HCT116 (cell line): ENCODE measurements at places on chromosomes 5 and 9. TPM values are rescaled to one million over a fixed set of nuclear protein-coding genes. Genes with fewer than 3 reads are reported as not detected.
A peak's percentile ranks its signal among the peaks of the same experiment; 100 is the strongest.

The ADGRD2 gene
- total RNA-seq = not detected

The DDX4 gene
- not detected for total RNA-seq

The ANKRD34B gene
- not detected for total RNA-seq

The FAM221B gene
- total RNA-seq = not detected

The F2RL1 gene
- 119 TPM for total RNA-seq

The SCGB3A2 gene
- not detected for total RNA-seq

The SMARCA2 gene
- 14.7 TPM for total RNA-seq

The PCDH12 gene
- 0.02 TPM for total RNA-seq

The CNTNAP3B gene
- total RNA-seq = 24.3 TPM

GRCh38 chr9:3809724-3810123 lies 283.9 kb upstream of the RFX3 start:
- peaks cover 8% of the 10 kb centered on the region for H3K4me1 ChIP-seq
- DNase-seq = peak; percentile 22
- H3K27me3 ChIP-seq = no peaks in the 10 kb centered on the region

- H3K36me3 ChIP-seq = no peaks in the 10 kb centered on the region
- H3K27ac ChIP-seq = no peak overlapping the region
- DNase-seq = no peak
- H3K27me3 ChIP-seq = peaks cover 37% of the 10 kb centered on the region
Measured at GRCh38 chr9:18971404-18971803, 61.6 kb downstream of the SAXO1 start.

- H3K36me3 ChIP-seq = no peaks in the 10 kb centered on the region
- H3K4me3 ChIP-seq = no peak overlapping the region
- H3K27me3 ChIP-seq = no peaks in the 10 kb centered on the region
- H3K27ac ChIP-seq = no peak overlapping the region
- DNase-seq = no peak
Measured at GRCh38 chr5:151151793-151152192, 5.8 kb downstream of the ANXA6 start.

- peaks cover 13% of the 10 kb centered on the region for H3K4me1 ChIP-seq
- no peaks in the 10 kb centered on the region for H3K27me3 ChIP-seq
- no peak for DNase-seq
Measured at GRCh38 chr5:127962491-127962890, 121.1 kb upstream of the SLC12A2 start.

GRCh38 chr5:61802456-61802855 lies 470.4 kb downstream of the ZSWIM6 start:
- no peak overlapping the region for H3K4me3 ChIP-seq
- peaks cover 10% of the 10 kb centered on the region for H3K4me1 ChIP-seq
- H3K36me3 ChIP-seq = no peaks in the 10 kb centered on the region
- no peak for DNase-seq
- H3K27ac ChIP-seq = no peak overlapping the region
- H3K27me3 ChIP-seq = peaks cover 36% of the 10 kb centered on the region; the same call in 1 of the 2 replicates

DNA sequence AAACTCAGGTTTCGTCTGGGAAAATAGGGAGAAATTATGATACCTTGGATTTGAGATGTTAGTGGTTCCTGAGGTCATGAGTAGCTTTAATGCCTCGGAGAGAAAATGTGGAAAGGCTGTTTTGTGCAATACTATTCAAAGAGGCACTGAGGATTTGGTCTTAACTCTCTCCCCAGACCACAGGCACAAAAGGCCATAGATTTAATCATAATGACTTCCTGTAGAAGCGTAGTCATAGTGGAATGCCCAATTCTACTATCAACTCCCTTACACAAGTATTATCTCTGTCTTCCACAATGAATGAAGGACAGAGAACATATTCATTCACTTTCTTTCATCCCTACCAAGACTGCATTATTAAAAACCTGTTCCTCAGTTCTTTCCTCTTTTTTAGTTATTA lies 153.0 kb upstream of the FTMT start:
- DNase-seq = no peak
- H3K27me3 ChIP-seq = no peaks in the 10 kb centered on the region
- no peak overlapping the region for H3K4me3 ChIP-seq
- no peaks in the 10 kb centered on the region for H3K36me3 ChIP-seq
- H3K4me1 ChIP-seq = no peaks in the 10 kb centered on the region
- H3K27ac ChIP-seq = no peak overlapping the region

GRCh38 chr5:129173771-129174170 lies 79.2 kb downstream of the ISOC1 start:
- H3K4me1 ChIP-seq = no peaks in the 10 kb centered on the region
- DNase-seq = no peak
- no peak overlapping the region for H3K4me3 ChIP-seq
- H3K36me3 ChIP-seq = no peaks in the 10 kb centered on the region
- H3K27ac ChIP-seq = no peak overlapping the region

DNA sequence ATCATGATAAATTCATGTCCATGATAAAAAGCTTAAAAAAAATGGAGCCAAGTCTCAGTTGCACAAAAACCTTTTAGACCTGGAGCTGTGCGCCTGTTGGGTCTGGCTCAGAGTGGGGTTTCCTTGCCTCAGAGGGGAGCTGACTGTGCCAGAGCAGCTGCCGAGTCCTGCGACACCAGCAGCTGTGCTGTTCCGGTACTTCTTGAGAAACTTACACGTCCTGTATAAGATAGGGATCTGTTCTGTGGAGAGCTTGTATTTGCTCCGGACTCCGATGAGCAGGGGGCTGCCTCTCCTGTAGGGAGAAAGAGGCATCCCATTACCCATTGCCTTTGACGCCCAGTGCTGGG lies 28.6 kb downstream of the GFPT2 start:
- H3K36me3 ChIP-seq = peaks cover 5% of the 10 kb centered on the region; the same call in 1 of the 2 replicates
- H3K4me3 ChIP-seq = no peak overlapping the region
- no peak overlapping the region for H3K27ac ChIP-seq
- H3K27me3 ChIP-seq = no peaks in the 10 kb centered on the region

DNA sequence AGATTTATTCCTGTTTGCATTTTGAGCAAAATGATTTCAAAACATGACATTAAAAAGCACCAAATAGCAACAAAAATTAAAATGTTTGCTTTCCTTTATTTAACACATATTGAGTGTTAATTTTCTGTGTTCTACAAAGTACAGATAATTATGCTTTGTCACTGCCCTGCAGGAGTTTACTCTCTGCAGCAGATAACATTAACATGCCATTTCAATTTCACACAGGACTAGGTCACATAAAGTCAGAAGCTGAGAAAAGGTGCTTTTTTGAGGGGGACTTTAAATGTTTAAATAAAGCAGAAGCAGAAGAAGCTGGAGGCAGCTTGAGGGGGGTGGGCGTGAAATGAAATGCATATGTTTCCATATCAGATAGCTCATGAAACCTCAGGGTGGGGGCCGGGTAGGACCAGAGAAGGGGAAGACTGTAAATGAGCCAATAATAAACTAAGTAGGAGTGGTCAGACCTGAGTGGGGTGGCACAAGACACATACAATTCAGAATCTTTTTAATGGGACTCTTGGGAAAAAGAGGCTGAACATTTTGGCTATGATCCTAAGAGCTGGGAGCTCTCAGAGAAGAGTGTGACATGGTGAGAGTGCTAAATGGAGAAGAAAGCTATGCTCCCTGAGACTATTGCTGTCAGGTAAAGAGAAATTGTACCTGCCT lies 387.5 kb downstream of the FAM170A start:
- no peaks in the 10 kb centered on the region for H3K27me3 ChIP-seq
- H3K27ac ChIP-seq = no peak overlapping the region
- no peaks in the 10 kb centered on the region for H3K36me3 ChIP-seq
- no peak overlapping the region for H3K4me3 ChIP-seq
- DNase-seq = no peak
- no peaks in the 10 kb centered on the region for H3K4me1 ChIP-seq

DNA sequence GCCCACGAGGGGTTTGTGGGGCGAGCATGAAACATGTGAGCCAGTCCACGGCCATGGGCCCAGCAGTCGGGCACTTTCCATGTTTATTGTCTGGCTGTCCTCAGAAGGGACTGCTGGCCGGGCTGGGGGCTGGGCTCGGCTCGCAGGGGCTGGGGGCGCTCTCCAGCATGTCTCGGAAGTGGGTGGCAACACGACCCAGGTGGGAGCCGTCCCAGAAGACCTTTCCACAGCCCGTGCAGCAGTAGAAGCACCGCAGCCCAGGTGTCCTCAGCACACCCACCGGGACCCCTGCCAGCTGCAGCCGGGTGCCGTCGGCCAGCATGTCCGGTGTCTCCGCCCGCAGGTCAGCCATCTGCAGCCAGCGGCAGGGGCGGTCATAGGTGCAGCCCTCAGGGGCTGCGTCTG lies 4.8 kb upstream of the NRARP start:
- no peak for DNase-seq
- H3K4me1 ChIP-seq = peaks cover 22% of the 10 kb centered on the region
- no peaks in the 10 kb centered on the region for H3K36me3 ChIP-seq
- no peaks in the 10 kb centered on the region for H3K27me3 ChIP-seq
- H3K4me3 ChIP-seq = no peak overlapping the region
- H3K27ac ChIP-seq = no peak overlapping the region

GRCh38 chr9:90340421-90340820 lies 302.2 kb downstream of the DIRAS2 start:
- no peak overlapping the region for H3K4me3 ChIP-seq
- H3K4me1 ChIP-seq = no peaks in the 10 kb centered on the region
- DNase-seq = no peak
- H3K27ac ChIP-seq = no peak overlapping the region
- H3K36me3 ChIP-seq = no peaks in the 10 kb centered on the region
- peaks cover 1% of the 10 kb centered on the region; the same call in 1 of the 2 replicates for H3K27me3 ChIP-seq

DNA sequence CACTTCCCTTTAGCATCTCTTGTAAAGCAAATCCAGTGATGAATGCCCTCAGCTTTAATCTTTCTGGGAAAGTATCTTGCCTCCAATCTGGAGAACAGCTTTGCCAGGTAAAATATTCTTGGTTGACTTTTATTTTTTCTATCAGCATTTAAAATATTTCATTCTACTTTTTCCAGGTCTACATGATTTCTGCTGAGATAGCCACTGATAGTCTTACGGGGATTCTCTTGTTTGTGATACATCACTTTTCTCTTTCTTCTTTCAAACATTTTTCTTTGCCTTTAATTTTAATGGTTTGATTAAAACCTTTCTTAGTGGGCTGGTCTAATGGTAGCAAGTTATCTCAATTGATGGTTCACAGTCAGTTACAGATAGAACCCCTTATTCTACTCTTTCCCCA lies 33.9 kb upstream of the FAM120A start:
- no peak for DNase-seq
- no peaks in the 10 kb centered on the region for H3K36me3 ChIP-seq
- no peaks in the 10 kb centered on the region for H3K27me3 ChIP-seq

GRCh38 chr9:129656795-129657390 lies 8.6 kb upstream of the PRRX2 start:
- H3K4me1 ChIP-seq = 0 out of 2 replicates have a peak, but pooled peaks cover 3% of the 10 kb centered on the region
- H3K36me3 ChIP-seq = no peaks in the 10 kb centered on the region
- H3K4me3 ChIP-seq = no peak overlapping the region
- H3K27me3 ChIP-seq = no peaks in the 10 kb centered on the region
- DNase-seq = peak; percentile 39

- no peak overlapping the region for H3K27ac ChIP-seq
- no peak for DNase-seq
- no peak overlapping the region for H3K4me3 ChIP-seq
- H3K4me1 ChIP-seq = 0 out of 2 replicates have a peak, but pooled peaks cover 2% of the 10 kb centered on the region
Measured at GRCh38 chr5:54520438-54520846, 2.9 kb downstream of the SNX18 start.

GRCh38 chr9:113634596-113635515 lies 171.3 kb downstream of the RGS3 start:
- DNase-seq = no peak
- no peaks in the 10 kb centered on the region for H3K36me3 ChIP-seq
- H3K27ac ChIP-seq = no peak overlapping the region
- H3K4me3 ChIP-seq = no peak overlapping the region
- H3K27me3 ChIP-seq = no peaks in the 10 kb centered on the region

DNA sequence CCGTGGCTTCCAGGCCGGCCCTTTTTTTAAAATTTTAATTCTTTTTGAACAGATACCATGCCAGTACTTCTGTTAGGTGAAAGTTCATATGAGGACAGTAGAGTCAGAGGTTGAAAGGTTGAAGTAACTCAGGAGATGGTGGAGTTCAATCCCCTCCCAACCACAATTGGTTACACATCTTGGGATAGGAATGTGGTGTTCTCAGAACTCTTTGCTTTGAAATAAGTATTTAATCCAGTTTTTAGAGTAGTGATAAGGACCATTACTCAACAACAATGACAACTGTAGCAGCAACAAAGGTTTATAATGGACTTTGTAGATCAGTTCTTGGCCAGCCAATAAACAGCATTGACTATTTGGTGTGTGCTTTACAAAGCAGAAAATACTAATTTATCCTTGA lies 116.0 kb downstream of the ARHGAP26 start:
- peaks cover 15% of the 10 kb centered on the region for H3K4me1 ChIP-seq
- no peaks in the 10 kb centered on the region for H3K36me3 ChIP-seq
- no peak overlapping the region for H3K27ac ChIP-seq
- H3K4me3 ChIP-seq = no peak overlapping the region
- H3K27me3 ChIP-seq = no peaks in the 10 kb centered on the region

DNA sequence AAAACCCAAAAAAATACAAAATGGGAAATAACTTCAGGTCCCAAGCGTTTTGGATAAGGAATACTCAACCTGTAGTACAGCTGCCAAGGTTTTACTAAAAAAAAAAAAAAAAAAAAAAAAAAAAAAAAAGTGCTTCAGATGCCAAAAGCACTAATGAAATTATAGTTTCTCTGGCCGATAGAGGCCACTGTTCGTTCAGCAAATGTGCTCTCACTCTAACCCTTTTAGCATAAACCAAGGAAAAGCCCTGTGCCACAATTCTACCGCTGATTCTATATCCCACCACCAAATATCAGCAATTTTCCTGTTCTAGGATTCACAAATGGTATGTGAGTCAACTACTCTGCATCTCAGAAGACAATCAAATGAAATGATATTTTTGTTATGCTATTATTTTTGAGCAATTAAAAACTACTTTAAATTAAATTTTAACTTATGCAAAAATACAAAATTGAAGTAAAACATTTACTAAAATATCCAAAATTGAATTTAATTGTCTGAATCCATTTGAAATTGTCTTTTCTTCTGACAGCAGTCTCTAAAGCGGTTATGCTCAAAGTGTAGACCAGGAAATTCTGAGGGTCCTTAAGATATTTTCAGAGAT lies 79.8 kb downstream of the RICTOR start:
- no peak overlapping the region for H3K4me3 ChIP-seq
- H3K27me3 ChIP-seq = no peaks in the 10 kb centered on the region
- DNase-seq = peak; percentile 4

- H3K36me3 ChIP-seq = no peaks in the 10 kb centered on the region
- H3K4me1 ChIP-seq = peaks cover 4% of the 10 kb centered on the region; the same call in 1 of the 2 replicates
- H3K27ac ChIP-seq = no peak overlapping the region
- H3K27me3 ChIP-seq = no peaks in the 10 kb centered on the region
Measured at GRCh38 chr5:159838551-159839222, 77.6 kb upstream of the ADRA1B start.
